ENCODE measurements at places on chromosomes 7 and 10.

- no peak for DNase-seq
These were observed 696.3 kb upstream of the C7orf33 start for GRCh38 chr7:147894271-147894670.

DNA sequence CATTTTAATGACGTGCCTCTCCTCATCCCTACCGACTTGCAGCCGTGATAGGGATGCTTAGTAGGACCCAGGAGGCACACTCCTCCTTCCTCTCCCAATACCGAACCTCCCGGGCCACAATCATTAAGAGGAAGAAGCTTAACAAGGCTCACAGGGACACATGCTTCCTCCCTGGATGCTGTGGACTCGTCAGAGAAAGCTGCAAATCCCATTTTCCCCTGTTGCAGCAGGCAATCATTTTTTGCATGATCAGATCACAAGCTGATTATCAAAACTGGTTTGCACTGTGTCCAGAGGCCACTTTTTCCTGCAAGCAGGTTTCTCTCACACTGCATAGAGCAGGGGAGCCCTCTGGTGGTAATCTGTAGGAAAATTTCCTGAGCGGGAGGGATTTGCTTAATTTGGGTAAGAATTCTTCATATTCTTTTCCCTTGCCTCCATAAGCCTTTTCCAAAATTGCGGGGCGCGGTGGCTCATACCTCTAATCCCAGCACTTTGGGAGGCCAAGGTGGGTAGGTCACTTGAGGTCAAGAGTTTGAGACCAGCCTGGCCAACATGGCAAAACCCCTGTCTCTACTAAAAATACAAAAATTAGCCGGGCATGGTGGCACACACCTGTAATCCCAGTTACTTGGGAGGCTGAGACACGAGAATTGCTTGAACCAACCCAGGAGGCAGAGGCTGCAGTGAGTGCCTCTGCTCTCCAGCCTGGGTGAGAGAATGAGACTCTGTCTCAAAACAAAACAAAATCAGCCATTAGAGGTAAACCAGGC lies 16.1 kb upstream of the LAMB4 start:
- DNase-seq, result peak; percentile 57

DNA sequence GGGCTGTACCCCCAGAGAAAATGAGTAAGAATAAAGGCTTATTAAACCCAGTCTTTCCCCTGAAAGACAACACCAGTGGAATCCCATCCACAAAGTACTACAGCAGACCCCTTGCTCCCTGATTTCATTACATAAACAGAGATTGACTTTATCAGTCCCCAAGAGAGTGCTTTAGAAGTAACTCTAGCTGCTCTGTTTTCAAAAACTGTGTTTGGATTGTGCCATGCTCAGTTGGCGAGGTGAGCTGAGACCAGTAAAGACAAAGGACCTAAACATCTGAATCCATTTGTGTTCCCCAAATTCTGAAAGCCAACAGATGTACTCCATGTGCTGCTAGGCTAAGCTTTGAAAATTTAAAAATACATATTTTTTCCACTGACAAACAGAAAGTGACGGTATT lies 127.0 kb downstream of the ATE1 start:
- no peak for DNase-seq

DNA sequence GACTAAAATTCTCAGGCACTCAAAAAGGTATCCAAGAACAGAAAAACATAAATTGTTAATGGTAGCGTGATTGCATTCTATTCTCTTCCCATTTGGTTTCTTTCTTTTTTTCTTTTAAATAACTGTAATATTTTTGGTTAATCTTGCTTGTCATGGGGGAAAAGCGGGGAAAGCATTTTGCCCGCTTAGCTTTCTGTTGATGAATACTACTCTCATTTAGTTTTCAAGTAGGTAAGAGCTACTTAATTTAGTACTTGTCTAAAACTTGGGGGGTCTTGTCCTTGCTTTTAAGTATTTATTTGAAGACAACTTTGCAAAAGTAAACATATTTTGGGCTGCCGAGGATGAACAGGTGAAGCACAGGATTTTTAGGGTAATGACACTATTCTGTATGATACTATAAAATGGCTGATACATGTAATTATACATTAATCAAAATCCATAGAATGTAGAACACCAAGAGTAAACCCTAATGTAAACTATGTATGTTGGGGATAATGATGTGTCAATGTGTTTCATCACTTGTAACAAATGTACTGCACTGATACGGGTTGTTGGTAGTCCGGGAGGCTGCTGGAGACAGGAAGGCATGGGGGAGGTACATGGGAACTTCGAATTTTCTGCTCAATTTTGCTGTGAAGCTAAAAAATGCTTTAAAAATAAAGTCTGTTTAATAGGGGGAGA lies 1.7 kb downstream of the TES start:
- DNase-seq, result no peak

DNA sequence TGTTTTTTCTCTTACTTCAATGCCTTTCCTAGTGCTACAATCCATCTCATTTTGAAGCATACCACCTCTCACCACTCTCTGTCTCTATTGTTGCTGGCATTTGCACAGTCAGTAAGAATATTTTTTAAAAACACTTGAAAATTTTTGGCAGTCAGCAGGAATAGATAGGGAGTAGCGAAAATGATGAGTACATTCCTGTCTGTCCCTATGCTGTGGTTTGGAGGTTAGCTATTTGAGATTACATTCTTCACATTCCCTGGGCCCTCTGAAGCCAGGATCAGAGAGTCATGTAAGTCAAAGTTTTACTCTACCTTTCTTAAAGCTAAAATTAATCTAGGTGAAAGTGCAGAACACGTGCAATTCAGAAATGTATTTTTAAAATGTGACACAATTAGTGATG lies 53.0 kb upstream of the MAGI2 start:
- DNase-seq, result no peak

DNA sequence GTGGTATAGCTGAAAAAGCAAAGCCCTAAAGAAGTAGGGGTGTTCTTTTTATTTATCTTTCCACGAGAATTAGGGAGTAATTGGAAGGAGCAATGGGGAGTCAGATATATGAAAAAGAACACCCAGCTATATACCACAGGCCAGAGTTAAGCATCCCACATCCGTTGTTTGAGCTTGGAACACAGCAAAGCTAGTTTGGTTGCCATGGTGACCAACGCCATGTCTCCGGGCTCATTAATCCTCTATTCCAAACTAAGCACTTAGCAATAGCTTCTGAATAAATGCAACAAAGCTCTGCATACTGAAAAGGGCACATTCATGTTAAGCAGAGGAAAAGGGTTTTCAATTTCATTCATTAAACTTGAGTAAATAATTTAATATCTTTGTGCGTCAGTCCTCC lies 23.5 kb downstream of the ASB4 start:
- peak; percentile 18 for DNase-seq

DNA sequence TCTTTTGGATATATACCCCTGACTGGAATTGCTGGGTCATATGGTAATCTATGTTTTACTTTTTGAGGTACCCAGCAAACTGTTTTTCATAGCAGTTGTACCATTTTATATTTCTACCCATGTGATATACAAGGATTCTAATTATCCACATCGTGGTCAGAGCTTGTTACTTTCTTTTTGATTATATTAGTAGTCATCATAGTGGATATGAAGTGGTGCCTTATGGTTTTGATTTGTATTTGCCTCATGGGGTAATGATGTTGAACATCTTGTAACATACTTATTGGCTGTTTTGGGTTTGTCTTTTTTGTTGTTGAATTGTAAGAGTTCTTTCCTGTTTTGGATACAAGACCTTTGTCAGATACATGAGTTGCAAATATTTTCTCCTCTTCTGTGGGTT lies 51.7 kb downstream of the MAPK8 start:
- DNase-seq, result no peak

DNA sequence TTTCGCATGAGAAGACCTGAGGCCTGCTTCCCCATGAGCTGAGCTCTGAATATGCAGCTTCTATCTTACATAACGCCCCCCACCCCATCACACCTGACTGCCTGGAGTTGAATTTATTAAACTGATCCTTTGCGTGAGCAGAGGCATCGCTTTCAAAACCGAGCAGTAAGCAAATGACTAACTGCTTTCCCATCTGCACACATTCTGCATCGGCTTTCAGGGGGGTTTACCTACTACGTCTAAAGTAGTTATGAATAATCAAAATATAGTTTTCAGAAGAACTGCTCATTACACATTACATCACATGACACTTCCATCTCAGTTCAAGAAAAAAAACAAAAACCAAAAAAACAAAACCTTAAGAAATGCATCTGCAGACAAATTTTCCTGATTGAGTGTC lies 54.7 kb upstream of the EGR2 start:
- DNase-seq, result no peak

- no peak for DNase-seq
These were observed 28.3 kb upstream of the KLF6 start for GRCh38 chr10:3813267-3813666.

GRCh38 chr7:14521183-14521582 lies 381.4 kb downstream of the DGKB start:
- no peak for DNase-seq

DNA sequence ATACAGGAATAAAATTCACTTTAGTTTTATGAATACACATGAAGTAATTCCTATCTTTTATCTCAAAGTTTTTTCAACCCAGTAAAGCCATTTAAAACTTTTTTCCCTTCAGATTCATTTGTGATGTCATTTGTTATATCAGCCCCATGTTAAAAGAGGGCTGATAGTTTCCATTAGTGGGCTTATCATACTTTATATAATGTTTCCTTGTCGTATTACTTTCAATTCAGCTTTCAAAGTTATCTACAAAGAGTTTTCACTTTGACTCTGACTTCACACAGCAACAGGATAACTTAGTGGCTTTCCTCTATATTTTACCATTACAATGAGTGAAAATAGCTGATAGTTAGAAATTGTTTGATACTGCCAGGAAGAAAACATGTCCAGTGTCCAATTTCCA lies 484.8 kb downstream of the SUGCT start:
- DNase-seq, result no peak

DNA sequence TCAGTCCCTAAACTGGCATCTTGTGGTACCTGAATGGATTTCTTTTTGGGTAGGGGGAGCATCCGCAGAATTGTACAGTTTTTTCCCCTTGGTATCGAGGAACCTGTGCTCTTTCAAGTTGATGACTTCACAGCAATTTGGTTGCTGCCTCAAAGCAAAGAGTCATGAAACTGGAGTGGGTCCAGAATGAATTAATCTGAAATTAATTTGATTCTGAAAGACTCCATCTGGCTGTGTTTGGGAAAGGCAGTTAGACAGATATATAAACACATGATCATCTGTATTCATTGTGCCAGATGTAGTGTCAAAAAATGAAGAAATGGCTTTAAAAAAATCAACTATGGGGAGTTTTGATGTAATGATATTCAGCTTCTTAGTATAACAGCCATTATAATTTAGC lies 136.1 kb downstream of the CELF2 start:
- DNase-seq, result no peak

DNA sequence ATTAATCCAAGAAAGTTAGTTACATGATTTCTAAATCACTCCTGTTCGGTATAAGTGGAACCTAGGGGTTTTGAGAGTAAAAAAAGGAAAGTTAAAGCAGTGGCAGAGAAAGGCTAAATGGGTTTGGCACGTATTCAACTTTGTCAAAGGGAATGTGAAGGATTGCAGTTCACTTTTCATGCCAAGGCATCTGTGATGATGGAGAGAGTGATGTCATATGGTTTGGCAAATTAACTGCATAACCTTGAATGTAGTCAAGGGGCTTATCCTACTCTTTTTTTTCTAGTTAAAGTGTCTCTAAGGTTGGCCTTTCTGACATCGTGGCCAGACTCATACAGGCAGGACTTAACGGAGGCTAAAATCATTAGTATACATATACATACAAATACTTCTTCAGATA lies 277.8 kb downstream of the EXOC4 start:
- DNase-seq, result no peak

DNA sequence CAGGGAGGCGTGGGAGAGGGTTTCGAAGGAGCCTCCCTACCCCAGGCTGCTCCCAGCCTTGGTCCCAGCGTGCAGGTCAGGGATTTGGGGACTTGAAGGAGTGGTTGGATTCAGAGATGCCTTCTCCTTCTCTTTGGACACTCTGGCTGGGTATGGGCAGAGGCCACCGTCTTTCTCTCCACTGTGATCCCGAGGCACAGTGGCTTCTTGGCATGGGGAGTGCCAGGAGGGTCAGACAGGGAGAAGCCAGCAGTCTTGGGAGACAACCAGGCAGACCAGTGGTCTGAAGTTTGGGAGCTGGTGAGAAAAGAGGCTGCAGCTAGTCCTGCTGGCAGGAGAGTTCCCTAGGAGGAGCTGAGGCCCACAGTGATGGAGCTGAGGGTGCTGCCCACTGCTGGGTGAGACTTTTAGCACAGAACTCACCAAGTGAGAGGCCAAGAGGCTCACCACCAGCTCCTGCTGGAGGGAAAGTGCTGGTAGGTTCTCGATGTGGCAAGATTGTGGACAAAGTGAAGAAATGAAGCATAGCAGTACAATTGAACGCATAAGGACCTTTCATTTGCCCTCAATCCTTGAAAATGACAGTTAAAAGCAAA lies 35.2 kb upstream of the WDFY4 start:
- no peak for DNase-seq

- no peak for DNase-seq
These were observed 17.7 kb upstream of the CFAP46 start for GRCh38 chr10:132960071-132960472.

DNA sequence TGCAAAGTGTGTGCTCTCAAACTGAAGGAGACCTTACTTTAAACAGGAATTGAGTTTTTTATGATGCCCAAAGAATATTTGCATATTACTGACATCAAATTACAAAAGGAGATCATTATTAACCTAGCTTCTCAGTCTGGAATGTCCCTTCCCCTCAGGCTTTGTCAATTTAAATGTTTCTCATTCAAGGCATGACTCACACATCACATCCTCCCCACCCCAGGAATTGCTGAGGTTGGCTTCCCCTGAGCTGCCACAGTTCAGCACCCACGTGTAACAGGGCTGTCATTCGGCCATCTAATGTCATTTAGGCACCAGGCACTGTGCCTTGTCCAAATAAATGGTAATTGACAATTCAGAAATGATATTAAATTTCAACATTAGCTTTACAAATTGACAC lies 305.9 kb upstream of the MGMT start:
- no peak for DNase-seq

DNA sequence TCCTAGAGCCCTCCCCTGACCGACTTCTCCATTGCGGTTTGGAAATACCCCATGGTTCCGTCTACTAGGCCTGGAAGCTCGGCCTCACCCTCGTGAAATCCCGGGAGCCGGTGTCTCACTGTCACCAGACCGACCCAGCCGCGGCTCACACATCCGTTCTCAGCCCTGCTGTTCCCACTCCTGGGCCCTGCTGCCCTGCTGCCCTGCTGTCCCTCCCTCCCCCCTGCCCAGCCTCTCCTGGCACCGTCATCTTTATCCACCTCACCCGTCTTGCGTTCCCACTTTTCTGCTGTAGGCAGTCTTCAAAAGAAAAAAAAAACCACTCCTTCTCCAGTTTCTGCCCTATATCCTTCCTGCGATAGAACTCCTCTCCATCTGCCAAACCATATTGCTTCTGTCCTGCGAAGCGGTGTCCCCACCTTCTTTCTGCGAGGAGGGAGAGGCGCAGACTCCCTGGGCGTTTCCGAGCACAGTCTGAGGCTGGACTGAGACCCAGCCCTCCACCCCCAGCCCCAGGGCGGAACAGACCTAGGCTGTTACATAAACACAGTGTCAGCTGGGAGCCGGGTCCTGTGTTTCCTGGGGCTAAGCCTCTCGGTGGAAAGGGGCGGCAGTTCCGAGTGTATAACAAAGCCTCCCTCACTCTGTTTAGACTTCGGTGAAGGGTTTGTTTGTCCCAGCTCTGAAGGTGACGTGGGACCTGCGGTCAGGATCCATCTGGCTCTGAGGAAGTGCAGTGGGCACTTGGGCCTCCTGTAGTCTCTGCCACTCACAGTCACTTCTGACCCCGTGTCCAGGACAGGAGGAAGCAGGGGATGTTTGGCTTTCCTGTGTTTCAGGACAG lies 2.8 kb downstream of the AGAP3 start:
- DNase-seq, result no peak
